ENCODE measurements at places on chromosomes 2 and 18.
A peak's percentile ranks its signal among the peaks of the same experiment; 100 is the strongest.

- peak; percentile 71 for DNase-seq
Measured at GRCh38 chr2:131154071-131154531, 49.0 kb downstream of the PLEKHB2 start.

GRCh38 chr2:234571620-234572407 lies 74.9 kb upstream of the ARL4C start:
- DNase-seq = no peak

GRCh38 chr18:2316751-2317696 lies 254.3 kb downstream of the METTL4 start:
- DNase-seq = no peak

DNA sequence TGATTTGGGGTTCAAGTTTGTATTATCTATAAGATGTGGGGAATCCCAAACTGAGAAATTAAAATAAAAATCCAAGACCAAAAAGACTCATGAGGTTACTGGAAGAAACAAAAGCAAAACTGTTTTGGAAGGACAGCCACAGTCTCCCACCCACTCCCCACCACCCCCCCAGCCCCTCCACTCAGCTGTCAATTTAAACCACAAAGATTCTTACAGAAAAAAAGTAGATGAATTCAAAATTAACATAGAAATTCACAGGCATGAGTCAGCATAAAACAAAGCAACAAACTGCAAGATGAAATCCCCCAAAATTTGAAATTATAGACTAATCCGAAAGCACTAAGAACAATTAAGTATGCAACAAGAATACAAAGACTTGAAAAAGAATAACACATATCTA lies 12.1 kb downstream of the MAP4K3 start:
- DNase-seq = no peak

DNA sequence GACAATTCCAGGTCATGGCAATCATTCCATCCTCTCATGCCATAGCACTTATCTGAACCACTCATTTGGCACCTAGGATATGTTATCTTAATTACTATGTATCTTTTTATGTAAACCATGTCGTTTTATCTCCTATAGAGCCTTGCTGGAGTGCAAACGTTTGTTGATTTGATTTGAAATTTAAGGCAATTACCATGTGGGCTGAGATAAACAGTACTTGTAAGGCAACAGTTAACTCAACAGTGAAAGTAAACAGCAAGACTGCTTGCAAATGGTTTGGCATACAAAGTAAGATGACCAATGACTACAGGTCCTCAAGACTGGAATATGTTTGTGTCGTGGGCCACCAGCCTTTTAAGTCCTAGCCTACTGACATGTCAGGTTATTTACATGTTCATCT lies 133.7 kb upstream of the ZFP36L2 start:
- no peak for DNase-seq

DNA sequence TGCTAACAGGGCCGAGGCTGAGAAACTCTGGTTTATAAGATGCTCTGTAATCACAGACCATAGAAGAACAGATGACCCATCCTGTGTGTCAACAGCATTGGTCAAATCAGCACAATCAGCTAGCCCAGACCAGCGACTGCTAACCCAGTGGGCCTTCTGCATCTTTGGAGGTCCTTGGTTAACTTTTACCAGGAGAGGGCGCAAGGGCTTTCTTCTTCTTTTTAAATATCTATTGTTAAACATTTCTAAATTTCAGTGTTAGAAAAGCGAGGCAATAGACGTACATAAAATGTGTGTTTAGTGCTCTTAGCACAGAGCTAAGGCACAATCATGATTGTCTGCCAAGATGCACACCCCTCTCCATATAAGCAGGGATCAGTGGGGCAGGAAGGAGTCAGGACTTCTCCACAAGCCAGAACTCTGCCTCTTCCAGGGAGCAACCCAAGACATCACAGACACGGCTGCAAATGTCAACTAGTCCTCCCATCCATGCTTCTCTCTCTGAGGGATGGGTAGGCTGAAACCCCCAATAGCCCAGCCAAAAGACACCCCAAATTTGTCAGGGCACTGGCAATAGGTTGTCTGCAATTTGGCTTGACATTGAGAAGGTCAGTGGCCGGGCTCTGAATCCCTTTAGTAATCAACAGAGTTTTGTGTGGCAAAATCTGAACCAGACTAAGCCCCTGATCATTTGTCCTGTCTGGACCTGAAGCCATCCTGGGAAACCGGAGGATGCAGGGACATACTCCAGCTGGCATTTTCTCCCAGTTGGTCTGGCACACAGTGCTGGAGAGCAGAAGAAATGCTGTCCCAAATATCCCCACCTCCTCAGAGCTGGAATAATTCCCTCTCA lies 188.2 kb downstream of the BCL2 start:
- no peak for DNase-seq

DNA sequence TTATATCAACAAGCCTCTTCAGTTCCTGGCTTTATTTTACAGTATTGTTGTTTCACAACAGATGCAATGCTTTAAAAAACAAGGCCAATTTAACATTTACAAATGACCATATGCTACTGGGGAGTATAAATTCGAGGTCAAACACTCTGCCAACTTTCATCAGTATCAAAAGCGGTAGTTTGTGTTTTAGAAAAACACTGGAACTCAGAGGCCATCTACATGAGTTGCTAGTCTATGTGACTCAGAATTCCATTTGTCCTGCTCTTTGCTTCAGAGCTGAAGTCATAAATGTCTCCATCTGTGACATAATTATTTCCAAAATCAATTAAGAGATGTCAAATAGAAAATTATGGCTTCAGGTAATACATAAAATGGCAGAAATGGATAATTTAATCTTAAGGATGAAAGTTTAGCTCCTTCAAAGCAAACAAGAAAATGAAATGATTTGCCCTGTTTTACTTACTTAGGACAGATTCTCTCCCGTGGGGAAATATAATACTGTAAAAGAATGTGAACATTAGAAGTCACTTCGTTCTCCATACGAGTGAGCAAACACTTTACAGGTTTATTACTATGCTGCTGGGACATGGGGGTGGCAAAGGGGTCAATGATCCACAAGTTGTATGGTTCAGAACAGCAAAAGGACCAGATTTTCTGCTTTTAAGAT lies 3.7 kb downstream of the MEX3C start:
- no peak for DNase-seq

DNA sequence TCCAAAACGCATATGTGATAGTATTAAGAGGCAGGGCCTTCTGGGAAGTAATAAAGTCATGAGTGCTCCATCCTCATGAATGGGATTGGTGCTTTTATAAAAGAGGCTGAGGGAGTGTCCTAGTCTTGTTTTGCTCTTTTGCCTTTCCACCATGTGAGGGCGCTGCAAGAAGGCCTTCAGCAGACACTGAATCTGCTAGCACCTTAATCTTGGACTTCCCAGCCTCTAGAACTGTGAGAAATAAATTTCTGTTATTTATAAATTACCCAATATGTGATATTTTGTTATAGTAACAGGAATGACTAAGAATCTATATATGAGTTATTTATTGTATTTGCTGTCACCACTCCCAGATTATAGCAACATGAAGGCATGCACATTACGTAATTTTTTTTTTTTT lies 63.5 kb downstream of the PLA2R1 start:
- DNase-seq = no peak

DNA sequence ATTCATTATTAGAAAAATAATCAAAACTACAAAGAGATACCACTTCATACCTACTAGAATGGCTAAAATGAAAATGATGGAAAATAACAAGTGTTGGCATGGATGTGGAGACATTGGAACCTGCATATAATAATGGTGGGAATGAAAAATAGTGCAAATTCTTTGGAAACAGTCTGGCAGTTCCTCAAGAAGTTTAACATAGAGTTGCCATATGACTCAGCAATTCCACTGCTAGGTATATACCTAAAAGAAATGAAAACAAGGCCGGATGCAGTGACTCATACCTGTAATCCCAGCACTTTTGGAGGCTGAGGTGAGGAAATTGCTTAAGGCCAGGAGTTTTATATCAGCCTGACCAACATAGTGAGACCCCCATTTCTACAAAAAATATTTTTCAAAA lies 41.6 kb upstream of the ACYP2 start:
- DNase-seq = no peak

DNA sequence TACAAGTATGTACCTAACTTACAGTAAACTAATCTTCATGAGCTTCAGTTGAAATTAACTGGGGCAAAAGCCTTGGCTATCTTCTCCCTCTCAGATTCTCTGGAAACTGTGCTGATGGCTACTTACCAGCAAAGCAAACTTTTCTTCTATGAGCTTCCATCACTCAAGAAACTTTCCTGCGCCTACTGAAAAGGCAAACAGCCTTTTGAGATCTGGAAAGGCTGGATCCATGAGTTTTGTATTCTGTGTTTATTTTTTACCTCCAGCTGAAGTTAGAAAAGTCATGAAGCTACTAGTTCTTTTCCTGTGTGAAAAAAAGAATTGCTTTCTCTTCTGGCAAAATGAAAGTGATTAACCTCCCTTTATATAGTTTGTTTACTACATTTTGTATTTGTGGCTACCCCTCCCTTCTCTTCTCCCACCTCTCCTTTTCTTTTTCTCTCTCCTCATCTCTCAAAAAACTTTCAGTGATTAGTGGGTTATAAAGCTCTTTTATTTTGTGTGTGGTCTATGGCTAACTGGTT lies 49.2 kb upstream of the RNF152 start:
- no peak for DNase-seq

DNA sequence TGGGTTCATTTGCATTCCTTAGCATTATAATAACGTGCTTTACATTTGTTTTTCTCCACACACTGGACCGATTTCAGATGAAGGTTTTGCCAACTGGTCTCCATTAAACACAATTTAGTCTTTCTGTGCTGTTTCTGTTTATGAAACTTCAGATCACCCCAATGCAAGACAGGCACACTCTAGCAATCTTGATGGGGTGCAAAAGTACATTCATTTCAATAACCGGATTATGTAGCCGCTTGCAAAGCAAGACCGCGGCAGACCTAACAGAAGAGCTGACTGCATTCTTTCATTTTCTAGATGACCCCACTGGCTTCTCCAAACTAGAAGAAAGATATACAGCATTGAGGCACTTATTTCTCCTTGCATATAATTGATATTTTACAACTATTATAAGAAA lies 301.5 kb downstream of the PIEZO2 start:
- no peak for DNase-seq

DNA sequence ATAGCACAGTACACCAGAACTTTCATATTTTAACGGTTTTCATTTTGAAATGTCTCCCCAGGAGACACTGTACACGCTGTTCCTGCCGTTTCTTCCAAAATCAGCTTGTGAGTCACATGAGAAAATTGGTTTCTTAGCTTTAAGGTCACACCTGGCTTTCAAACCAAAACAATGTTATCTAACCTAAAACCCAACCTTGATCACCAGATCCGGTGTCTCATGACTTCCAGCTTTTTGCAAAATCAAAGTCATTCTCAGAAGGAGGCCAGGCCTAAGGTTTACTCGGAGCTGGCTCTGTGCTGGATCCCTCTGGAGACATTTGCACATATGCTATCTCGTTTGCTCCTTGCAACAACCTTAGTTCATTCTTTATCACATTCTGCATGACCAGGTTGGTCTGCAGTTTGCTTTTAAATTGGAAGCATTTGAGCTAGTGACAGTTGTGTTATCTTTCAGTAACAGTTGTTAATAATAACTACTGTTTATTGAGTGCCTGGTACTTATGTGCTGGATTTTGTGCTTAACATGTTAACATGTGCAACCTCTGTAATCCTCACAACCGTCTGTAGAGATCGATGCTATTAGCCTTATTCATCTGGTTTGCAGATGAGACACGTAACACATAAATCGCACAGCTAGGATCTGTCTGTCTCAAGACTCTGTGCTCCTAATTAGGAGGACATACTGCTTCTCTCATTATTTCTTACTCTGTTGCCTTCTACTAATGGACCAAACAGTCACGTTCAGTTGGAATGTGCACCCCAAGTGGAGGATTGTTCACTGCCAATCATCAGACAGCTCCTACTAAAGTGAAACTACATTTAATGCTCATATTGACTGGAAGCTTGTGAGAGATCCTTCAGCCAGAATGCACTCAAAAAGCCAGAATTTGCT lies 105.5 kb downstream of the RNF144A start:
- no peak for DNase-seq

GRCh38 chr2:157785200-157785599 lies 90.9 kb downstream of the ACVR1 start:
- no peak for DNase-seq

DNA sequence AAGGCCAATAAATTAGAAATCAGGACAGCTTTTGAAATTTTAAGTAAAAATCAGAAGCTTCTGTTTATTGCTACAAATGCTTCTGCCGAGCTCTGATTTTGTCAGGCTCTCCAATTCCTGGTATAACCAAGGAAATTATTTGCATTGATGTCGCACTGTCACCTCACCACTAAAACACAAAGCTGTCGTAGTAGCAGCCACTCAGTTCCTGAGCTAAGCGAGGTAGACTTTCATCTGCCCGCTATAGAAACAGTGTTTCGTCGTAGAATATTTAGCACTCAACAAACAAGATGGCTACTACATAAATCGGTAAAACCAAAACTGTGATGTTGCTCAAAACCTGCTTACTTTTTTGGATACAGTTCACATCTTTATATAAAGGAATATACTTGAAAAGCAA lies 141.3 kb upstream of the FOSL2 start:
- DNase-seq = no peak

- no peak for DNase-seq
Measured at GRCh38 chr2:134229540-134229939, 24.3 kb upstream of the MGAT5 start.

GRCh38 chr18:26654616-26655524 lies 106.5 kb upstream of the KCTD1 start:
- no peak for DNase-seq

GRCh38 chr2:127155028-127155581 lies 48.2 kb upstream of the BIN1 start:
- DNase-seq = no peak

DNA sequence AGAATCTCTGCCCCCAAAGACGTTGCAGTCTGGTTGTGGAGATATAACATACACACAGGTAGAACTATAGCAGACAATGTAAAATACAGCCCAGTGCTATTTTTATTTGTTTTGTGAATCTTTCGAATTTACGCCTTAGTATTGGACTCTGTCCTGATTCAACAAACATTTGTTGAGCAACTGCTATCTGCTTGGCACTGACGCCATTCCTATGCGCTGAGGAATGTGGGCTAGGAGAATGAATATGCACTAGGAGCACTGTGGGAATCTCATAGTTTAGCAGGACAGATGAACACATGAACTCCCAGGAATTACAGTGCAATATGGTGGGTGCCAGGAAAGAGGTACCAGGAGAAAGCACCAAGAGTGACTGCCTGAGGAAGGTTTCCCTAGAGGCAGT lies 181.7 kb upstream of the SIX3 start:
- DNase-seq = no peak

DNA sequence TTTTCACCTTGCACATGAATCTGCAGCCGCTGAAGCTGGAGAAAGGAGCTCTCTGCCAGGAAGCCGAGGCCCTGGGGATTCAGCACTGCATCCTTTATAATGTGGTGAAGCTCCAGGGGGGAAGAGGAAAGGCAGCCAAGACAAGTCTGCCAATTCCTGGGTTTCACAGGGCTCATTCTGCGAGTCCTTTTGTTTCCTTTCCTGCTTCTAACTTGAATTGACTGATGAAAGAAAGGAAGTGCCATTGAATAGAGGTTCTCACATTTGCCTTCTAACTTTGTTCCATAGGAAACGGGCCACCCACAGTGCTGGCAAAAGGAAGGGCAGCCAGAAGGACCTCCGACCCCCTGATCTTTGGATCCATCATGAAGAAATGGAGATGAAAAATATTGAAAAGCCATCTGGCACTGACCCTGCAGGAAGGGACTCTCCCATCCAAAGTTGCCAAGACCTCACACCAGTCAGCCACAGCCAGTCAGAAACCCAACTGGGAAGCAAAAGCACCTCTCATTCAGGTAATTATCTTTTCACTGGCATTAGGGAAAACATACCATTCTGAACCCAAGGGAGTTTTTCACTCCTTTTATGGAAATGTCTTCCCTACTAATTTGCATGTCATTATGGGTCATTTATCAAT lies 765.4 kb downstream of the MBD2 start:
- no peak for DNase-seq

GRCh38 chr2:215238485-215239098 lies 73.3 kb upstream of the ATIC start:
- no peak for DNase-seq
